Activated CD4-positive, alpha-beta T cell treated with anti-CD3 and anti-CD28 coated beads for 36 hours (primary cell): ENCODE measurements at places on chromosomes 5 and 9.

DNA sequence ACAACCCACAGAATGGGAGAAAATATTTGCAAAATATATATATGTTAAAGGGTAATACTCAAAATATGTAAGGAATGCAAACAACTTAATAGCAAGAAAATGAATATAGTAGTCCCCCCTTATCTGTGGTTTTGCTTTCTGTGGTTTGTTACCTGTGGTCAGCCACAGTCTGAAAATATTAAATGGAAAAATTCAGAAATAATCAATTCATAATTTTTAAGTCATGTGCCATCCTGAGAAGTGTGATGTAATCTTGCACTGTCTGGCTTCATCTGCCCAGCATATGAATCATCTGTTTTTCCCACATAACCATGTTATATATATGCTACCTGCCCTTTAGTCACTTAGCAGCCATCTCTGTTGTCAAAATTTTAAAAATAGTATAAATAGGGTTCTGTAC lies 11.7 kb downstream of the CER1 start:
- no peak for DNase-seq

DNA sequence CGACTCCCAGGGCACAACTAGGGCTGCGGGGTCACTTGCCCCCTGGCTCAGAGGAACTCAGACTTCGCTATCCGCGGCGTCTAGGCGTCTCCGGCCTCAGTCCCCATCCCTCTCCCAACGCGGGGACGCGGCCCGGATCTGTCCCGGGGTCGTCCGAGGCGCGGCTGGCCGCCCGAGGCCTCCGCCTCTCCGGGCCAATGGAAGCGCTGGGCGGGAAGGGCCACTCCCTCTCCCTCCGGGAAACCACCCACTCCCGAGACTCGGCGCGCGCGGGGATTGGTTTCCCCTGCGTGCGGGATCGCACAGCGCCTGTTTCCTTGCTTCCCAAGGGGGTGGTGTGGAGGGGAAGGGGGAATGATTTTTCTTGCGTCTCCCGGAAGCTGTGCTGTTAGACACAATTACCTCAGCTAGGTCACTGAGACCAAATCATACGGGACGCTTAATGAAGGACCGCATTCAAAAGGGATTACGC lies 38.3 kb downstream of the NR2F1 start:
- DNase-seq: peak; percentile 35

DNA sequence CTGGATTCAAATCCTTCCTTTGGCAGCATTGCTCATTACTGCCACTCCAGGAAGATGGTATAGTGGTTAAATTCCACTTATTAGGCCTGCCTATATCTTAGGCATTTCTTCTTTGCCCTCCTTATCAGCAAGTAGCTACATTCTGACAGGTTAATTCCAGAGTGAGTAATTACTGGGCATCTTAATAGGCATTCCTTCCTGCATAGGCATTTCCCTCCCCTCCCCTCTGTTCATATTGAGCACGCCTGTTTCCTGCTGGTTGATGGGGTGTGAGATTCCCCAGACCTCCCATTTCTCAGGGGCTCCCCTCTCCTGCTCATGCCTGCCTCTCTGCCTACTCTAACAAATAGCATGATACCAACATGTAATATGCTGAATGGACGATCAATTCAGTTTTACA lies 305.9 kb downstream of the CYLC2 start:
- DNase-seq: no peak

GRCh38 chr5:98891591-98891990 lies 37.2 kb downstream of the CHD1 start:
- no peak for DNase-seq
